ENCODE measurements at places on chromosomes 11 and 22.

DNA sequence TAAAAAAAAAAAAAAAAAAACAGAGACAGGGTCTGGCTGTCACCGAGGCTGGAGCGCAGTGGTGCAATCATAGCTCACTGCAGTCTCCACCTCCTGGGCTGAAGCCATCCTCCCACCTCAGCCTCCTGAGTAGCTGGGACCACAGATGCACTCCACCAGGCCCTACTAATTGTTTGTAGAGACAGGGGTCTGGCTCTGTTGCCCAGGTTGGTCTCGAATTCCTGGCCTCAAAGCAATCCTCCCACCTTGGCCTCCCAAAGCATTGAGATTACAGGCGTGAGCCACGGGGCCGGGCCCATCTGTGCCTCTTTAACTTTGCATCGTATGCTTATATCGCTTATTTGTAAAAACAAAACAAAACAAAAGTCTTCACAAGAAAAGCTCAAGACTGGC is 3.1 kb downstream of the CPT1A start:
- DNase-seq, result no peak

- no peak for DNase-seq
Observed at GRCh38 chr11:39784873-39785272, 1674.6 kb downstream of the LRRC4C start.

- DNase-seq, result no peak
Observed at GRCh38 chr11:35647421-35648093, 15.0 kb upstream of the TRIM44 start.

- no peak for DNase-seq
Observed at GRCh38 chr11:5596607-5597201, at the start of gene TRIM6. TSS of gene TRIM6 (plus strand) at chr11:5596637. CDS start at chr11:5596898, 261 bp downstream.

DNA sequence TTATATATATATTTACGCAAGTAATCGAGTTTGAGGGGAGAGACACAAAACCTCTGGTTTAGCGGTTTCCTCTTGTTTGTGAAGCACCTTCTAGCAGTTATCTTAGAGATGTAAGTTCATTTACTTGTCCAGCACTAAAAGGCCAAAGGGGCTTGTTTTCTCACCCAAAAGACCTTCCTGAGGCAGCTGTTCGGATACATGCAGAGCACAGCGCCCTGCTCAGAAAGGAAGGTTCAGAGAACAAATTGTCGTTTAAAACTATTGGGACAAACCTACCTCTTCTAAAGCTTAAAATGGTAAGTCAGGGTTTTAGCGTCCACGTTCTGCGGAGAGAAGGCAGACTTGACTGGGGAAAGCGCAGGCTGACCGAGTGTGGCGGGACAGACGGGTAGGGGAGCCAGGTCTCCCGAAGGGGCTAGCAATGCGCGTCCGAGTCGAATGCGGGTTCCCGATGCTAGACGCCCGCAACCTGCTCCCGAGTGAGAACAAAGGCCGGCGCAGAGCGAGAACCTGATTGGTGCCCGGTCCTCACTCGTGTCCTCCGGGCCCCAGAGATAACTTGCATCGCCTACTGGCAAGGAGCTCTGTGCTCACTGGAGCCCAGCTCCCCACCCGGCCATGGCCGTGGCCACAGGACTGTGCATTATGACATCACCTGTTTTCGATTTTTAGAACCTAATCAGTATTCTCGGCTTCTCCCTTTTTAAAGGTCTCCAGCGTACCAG is 1.0 kb upstream of the SESN3 start:
- no peak for DNase-seq

GRCh38 chr11:42772886-42773285 is 538.9 kb upstream of the API5 start:
- DNase-seq, result no peak
